ENCODE measurements at places on chromosomes 6 and 20.

DNA sequence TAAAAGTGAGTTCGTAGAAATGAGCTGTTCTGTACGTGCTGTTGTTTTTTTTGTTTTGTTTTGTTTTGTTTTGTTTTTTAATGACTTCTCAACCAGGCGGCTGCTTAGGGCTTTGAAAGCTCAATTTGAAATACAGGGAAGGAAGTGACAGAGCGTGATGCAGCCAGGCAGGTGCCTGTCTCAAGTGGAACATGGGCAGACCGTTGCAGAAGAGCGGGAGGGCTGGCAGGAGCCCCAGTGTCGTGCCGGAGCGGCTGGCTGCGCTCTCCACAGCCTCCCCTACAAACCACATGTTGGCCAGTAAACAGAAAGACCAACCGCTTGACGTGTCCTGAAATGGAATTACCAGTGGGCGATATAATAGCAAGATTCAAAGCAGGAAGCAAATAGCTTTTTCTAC is 164.9 kb upstream of the RREB1 start:
- peak; percentile 65 for DNase-seq

- DNase-seq = no peak
Observed at GRCh38 chr6:42818416-42818815, 36.6 kb downstream of the BICRAL start.

- no peak for DNase-seq
Observed at GRCh38 chr6:140252099-140252498, 877.7 kb upstream of the CITED2 start.

DNA sequence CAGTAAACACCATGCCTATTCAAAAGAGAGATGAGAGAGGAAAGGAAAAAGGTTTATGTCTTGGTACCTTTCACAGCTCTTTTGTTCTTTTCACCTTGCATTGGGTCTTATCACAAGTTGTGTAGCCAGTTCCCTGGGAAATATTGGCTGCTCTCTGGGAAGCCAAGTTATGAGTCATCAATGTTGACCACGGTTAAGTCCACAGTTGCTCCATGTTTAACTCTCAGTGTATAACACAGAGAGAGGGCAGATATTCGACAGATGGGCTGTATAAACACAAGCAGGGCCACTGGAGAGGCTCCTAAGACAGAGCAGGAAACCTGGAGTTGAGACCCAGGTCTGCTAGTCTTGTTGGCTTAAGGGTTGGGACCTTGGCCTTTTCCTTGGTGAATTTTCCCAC is 718.6 kb downstream of the QKI start:
- DNase-seq = no peak

GRCh38 chr20:45019027-45019761 is 52.9 kb downstream of the STK4 start:
- DNase-seq = no peak

DNA sequence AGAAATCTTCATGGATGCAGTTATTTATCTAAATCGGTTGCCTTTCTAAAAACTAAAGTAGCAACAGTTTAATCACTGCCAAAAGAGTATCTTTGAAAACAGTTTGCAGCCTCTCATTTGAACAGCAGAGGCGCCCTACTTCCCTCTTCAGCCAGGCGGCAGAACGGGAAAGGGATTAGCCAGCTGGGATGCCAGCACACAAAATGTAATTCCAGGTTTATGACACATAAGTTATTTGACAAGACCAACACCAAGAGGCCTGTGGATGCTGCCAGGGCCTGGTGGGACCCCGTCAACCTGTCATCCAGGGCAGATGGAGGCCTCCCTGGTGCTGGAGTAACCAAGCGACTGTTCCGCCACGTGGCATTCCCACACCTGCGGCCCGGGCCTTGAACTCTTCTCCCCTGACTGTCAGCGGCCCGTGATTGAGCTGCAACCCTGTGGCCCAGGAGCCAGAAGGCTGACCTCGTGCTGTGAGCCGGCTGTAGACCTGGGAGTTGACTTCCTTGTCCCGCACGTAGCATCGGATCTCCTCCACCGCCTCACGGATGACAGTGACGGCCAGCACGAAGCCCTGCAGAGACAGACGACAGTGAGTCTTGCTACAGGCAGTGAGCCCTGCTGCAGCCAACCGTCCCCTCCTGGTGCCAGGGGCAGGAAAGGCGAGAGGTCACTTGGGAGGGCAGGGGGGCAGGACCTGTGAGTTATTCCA is 55.5 kb downstream of the ATP9A start:
- DNase-seq = no peak

DNA sequence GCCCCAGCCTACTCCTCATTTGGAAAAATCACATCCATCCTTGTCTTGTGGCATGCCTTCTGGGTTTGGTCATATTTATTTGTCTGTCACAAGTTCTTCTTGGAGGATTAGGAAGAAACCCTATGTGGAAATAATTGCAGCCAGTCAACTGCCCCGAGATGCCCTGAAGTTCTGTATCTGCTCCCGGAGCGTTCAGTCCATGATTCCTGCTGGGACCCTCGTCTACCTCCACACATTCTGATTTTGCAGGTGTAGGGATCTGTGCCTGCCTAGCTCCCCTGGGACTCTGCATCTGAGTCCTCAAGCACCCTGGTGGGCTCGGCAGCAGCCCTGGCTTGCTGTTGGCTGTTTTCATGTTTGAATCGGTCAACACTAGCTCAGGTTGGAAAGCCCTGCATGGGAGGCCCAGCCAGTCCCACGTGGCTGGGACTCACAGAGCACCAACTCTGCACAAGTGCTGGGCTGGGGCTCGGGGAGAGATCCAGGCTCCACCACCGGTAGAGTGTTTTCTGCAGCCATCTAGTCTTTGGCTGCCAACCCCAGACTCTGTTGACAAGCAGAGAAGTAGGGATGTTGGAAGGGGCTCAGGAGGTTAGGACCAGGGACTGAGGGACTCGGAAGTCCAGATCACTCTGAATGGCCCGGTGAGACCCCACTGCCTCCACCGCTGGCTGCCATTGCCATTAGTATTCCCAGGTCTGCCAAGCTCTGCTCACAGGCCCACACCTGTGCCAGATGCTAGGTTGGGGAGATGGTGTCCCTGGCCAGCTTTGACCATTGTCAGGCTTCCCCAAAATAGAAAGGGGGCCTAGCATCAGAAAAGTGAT is 183.5 kb upstream of the CST7 start:
- DNase-seq = no peak

DNA sequence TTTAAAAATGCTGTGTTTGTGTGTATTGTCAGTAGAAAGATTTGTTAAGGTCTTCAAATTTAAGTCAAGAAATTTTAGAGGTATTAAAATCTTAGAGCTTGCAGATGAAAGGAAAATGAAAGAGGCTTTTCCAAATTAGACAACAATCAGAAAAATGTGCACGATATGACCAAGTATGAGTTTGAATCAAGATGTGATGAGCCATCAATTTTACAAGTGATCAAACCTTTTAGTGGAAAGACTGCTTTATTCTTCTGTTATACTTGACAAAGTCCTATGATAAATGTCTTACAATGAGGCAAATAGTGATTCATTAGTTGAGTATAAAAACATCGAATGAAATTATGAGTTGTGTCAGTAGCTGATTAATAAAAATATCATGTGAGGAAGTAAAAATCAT is 19.6 kb upstream of the CST1 start:
- DNase-seq = no peak

GRCh38 chr20:6651016-6651415 is 116.5 kb upstream of the BMP2 start:
- no peak for DNase-seq

All from KG1 (cell line).